Astrocyte (in vitro differentiated cells and primary cell): ENCODE measurements at places on chromosomes 16 and 17. TPM values are rescaled to one million over a fixed set of nuclear protein-coding genes. Genes with fewer than 3 reads are reported as not detected.
A peak's percentile ranks its signal among the peaks of the same experiment; 100 is the strongest.

The EIF3CL gene
- total RNA-seq, result 18.2 and 58.5 TPM in 2 replicates

The DYNC1LI2 gene
- total RNA-seq, result 133 and 150 TPM in 2 replicates

The SLC38A8 gene
- not detected in 2 replicates for total RNA-seq

- no peaks in the 10 kb centered on the region for H3K27me3 ChIP-seq
- no peaks in the 10 kb centered on the region for H3K36me3 ChIP-seq
- no peak overlapping the region for H3K4me3 ChIP-seq
- no peak overlapping the region for H3K27ac ChIP-seq
- peak; percentile 82 for DNase-seq
Measured at GRCh38 chr16:69861292-69862030, 89.7 kb upstream of the CLEC18A start.

- H3K27ac ChIP-seq, result no peak overlapping the region
- no peaks in the 10 kb centered on the region for H3K27me3 ChIP-seq
- no peak overlapping the region for H3K4me3 ChIP-seq
- no peaks in the 10 kb centered on the region for H3K36me3 ChIP-seq
- no peak for DNase-seq
Measured at GRCh38 chr16:7304958-7305357, 27.7 kb upstream of the RBFOX1 start.

- no peak overlapping the region for H3K27ac ChIP-seq
- DNase-seq, result no peak
- no peaks in the 10 kb centered on the region for H3K36me3 ChIP-seq
- H3K4me3 ChIP-seq, result no peak overlapping the region
- peaks cover 12% of the 10 kb centered on the region for H3K4me1 ChIP-seq
Measured at GRCh38 chr17:44079877-44080821, 9.6 kb downstream of the G6PC3 start.

DNA sequence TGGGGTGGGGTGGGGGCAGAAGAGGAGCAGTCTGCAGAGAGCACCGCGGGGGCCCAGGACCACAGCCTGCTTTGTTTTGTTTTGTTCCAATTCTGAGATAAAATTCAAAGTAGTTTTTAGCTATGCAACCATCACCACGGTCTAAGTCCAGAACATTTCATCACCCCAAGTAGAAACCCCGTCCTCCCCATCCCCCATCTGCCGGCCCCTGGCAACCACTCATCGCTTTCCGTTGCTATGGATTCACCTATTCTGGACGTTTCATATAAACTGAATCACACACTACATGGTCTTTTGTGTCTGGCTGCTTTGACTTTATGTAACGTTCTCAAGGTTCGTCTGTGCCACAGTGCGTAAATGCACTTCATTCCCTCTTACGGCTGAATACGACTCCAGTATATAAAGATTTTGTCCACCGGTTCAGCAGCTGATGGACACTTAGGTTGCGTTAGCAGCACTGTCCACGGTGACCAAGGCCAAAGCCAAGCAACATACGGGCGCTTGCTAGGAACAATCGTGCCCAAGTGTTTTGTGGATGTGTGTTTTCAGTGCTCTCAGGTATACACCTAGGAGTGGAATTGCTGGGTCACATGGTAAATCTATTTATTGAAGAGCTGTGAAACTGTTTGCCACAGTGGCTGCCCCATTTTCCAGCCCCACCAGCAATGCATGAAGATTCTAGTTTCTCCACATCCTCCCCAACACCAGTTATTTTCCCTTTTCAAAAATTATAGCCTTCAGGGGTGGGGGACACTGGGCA lies 27.7 kb upstream of the RASD1 start:
- no peak overlapping the region for H3K27ac ChIP-seq
- no peaks in the 10 kb centered on the region for H3K36me3 ChIP-seq
- H3K4me3 ChIP-seq, result no peak overlapping the region

GRCh38 chr17:54860617-54861470 lies 39.8 kb upstream of the TOM1L1 start:
- H3K4me1 ChIP-seq, result no peaks in the 10 kb centered on the region
- no peaks in the 10 kb centered on the region for H3K27me3 ChIP-seq
- no peak overlapping the region for H3K27ac ChIP-seq
- DNase-seq, result no peak
- H3K4me3 ChIP-seq, result no peak overlapping the region
- H3K36me3 ChIP-seq, result no peaks in the 10 kb centered on the region

DNA sequence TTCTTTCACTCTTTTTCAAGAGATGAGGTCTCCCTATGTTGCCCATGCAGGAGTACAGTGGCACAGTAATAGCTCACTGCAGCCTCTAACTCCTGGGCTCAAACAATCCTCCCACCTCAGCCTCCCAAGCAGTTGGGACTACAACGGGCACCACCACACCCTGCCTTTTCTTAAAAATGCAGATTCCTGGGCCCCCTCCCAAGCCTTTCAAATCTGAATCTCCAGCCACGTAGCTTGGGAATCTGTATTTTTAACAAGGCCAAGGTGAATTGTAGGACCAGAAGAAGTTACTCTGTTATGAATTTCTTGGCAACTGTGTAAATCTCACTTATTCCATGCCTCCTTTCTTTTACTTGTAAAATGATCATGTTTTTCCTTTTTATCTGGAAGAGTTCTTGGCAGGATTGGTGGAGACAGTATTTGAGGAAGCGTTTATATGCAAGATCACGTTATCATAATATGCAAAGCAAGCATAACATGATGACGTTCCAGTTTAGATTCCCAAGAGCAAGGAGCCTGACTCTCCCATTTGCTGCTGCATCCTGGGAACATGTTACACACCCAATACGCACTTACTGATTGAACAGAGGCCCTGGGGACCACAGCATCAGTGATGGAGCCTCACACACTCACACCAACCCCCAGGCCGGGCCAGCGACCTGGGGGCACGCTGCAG lies 44.5 kb downstream of the LITAF start:
- H3K27me3 ChIP-seq, result no peaks in the 10 kb centered on the region
- no peaks in the 10 kb centered on the region for H3K36me3 ChIP-seq
- H3K27ac ChIP-seq, result no peak overlapping the region
- H3K4me1 ChIP-seq, result peaks cover 6% of the 10 kb centered on the region
- DNase-seq, result no peak

DNA sequence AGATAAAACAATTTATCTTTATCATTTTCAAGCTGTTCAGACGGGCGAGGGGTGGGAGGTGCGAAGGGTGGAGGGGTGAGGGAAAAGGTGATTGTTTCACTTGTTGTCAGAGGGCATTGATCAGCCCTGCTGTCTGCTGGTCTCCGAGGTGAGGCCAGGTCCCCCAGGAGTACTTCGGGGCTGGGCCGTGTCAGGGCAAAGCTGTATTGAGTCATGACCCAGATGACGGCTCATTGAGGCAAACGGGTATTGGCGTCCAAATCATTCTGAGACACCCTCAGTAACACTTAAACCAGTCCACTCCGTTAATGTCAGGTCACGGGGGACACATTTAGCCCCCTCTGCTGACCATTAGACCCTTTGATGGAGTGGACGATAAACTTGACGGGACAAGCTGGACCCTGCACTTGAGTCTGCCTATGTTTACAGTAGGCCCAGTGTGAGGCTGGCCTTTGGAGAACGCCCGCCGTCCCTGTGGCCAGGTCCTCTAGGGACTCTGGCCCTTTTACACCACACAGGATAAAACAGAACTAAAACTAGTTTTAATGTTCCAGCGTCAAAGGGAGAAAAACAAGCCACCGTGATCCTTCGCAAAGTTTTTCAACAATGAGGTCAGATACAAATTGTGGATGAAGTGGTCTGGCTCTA lies 502.2 kb upstream of the ZFHX3 start:
- no peaks in the 10 kb centered on the region for H3K36me3 ChIP-seq
- no peaks in the 10 kb centered on the region for H3K4me1 ChIP-seq
- DNase-seq, result no peak
- H3K27me3 ChIP-seq, result peaks cover 15% of the 10 kb centered on the region
- H3K4me3 ChIP-seq, result no peak overlapping the region
- no peak overlapping the region for H3K27ac ChIP-seq
